ENCODE measurements at places on chromosomes 2 and 18.

- peak; percentile 31 for DNase-seq
Observed at GRCh38 chr2:189506514-189506976, 65.3 kb downstream of the WDR75 start.

DNA sequence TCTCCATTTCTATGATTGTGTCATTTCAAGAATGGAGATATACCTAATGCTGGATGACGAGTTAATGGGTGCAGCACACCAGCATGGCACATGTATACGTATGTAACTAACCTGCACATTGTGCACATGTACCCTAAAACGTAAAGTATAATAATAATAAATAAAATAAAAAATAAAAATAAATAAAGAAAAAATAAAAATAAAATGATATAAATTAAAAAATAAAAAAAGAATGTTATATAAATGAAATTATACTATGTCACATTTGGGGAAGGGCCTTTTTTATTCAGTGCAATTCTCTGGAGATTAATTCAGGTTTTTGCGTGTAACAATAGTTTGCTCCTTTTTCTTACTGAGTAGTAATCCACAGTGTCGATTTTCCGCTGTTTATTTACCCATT, 763.5 kb upstream of the POU3F3 start:
- no peak for DNase-seq

GRCh38 chr2:236121546-236121945, 46.6 kb downstream of the GBX2 start:
- DNase-seq = no peak

DNA sequence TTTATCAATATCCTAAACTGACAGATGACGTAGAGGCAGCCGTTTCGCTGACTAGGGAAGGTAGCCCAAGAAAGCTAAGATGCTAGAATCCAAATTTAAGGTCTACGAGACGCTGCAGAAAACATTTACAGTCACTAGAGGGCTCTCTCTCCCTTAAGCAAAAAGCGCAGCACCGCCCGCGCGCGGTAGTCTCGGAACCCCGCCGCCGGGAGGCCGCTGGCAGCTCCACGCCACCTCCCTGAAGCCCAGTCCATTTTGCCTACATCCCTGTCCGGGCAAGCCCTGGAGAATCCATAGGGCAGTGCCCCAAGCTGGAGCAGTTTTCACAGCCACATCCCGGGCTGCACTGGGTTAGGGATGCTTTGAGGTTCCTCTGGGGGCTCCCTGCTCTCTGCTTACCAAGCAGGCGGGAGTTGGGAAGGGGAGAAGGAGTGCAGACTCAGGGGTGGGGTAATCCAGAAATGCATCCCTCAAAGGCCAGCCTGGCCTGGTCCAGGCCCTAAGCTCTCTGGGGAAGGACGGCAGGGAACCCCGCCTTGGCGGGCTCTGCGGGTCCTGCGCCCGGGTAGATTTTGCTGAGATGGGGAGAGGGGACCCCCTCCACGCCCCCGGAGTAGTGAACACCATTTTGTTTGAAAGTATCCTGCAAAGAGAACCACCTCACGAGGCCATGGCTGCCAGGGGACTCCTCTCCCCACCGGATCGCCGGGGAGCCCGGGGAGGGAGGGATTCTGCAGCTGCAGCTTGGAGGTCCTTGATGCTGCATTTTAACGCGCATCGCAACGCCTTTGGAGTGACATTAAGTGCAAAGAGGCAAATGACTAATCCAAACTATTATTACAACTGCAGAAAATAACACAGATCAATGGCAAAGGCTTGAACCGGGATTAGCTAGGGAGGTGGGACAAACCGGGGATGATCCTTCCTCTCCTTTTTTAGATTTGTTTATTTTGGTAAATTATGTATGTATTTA, 1.3 kb upstream of the DPYSL5 start:
- DNase-seq = peak; percentile 86

- DNase-seq = no peak
Observed at GRCh38 chr2:186699742-186700141, 5.9 kb downstream of the FAM171B start.

- DNase-seq = no peak
Observed at GRCh38 chr2:176154576-176155252, 2.4 kb upstream of the HOXD3 start.

DNA sequence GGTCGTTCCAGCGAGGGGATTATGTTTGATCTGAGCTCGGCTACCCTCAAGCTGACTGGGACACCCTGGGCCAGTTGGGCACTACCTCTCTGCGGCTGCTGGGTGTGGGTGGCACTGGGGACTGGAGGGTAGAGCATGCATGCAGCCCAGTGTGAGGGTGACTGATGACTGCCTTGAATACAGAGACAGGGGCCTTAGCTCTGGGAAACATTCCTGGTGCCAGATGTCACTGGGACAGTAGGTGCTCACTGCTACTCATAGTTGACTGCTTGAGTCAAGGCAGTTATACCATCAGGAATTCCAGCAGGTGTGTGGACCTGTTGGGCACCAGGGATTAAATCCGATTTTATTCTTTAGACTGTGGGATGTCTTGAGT, 33.6 kb upstream of the ATP6V1B1 start:
- DNase-seq = no peak

GRCh38 chr2:142878031-142878678, 691 bp downstream of the KYNU start:
- DNase-seq = no peak

DNA sequence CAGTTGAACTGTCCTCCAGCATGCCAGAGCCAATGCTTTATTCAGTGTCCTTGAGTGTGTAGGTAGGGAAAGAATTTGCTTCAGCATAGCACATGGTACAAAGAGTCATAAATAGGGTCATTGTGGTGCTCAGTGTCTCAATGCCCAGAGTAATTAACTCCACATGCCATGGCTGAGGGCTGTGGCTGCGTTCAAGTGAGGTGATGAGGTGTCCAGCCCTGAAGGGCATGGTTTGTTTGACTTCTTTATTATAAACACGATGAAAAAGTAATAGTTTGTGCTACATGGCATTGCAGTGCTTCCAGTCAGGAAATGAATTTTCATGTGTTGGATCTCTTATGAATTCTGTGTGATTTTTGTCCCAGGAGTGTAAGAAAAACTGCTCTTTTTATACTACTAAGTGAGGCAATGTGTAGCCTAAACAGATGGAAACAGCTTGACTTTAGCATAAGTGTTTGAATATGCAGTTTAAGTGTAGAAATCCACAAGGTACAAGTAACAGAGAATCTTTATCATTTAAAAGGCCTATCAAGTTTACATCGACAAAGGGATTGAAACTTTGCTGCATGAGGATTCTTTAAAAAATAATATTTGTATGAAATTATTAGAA, 507.9 kb upstream of the CDH2 start:
- no peak for DNase-seq

GRCh38 chr2:101114268-101114783, 36.9 kb downstream of the TBC1D8 start:
- no peak for DNase-seq
